ENCODE measurements at places on chromosomes 6 and 20.

DNA sequence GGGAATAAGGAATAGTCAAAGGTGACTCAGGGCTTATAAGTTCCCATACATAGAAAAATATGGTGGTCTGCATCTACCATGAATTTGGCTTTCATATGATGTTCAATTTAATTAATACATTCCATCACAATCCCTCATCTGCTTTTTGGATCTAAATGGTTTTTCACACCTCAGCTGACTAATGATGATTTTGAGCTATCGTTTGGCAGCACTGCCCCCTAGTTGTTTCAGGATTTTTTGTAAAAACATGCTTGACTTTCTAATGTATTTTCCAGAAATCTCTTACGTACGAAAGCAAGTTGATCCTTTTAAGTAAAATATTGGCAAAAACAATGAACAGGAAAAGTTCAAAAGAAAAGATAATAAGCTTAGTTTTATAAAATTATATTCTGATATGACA, 408.6 kb upstream of the ADGRB3 start:
- DNase-seq, result no peak
- no peak overlapping the region for H3K27ac ChIP-seq

DNA sequence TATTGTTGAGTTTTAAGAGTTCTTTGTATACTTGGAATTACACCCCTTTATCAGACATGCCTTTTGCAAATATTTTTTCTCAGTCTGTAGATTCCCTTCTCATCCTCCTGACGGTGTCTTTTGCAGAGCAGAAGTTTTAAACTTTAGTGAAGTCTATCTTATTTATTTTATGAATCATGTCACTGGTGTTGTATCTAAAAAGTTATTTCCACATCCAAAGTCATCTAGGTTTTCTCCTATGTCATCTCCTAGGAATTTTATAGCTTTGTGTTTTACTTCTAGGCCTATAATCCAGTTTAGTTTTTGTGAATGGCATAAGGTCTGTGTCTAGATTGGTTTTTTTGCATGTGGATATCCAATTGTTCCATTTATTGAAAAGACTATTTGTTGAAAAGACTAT, 271.3 kb downstream of the KIF16B start:
- H3K4me1 ChIP-seq, result no peaks in the 10 kb centered on the region
- H3K36me3 ChIP-seq, result no peaks in the 10 kb centered on the region
- no peak overlapping the region for H3K27ac ChIP-seq
- no peaks in the 10 kb centered on the region for H3K27me3 ChIP-seq

DNA sequence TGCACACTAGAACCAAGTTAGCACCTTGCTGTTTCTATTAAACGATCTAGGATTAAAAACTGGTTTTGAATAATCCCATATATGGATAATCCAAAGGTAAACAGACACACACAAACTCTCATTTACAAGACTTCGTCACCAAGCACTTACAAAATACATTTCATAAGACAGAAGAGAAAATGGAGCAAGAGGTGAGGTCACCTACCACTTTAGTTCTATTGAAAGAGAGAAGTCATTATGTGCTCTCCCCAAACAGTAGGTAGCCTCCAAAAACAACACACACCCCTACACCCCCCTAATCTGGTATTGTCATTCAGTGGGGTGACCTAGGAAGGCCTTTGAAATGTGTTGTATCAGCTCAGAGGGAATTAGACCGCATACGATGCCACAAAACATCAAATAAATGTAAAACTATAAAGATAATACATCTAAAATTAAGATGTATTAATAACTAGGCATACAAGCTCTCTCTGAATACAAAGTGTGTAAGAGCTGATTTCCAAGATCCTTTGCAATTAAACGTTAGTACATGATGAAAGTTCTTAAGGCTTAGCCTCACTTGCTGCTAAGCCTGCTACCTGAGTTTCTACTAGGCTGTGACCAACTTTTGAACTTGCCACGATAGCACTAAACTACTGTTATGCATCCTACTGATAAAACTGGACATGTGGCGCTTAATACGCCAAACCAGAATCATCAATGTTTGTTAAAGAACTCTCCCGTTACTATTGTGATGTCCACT, 1.6 kb downstream of the SRPK1 start:
- no peaks in the 10 kb centered on the region for H3K27me3 ChIP-seq
- H3K4me1 ChIP-seq, result peaks cover 9% of the 10 kb centered on the region
- no peak for DNase-seq
- peak overlapping the region; percentile 76 for H3K27ac ChIP-seq
- peaks cover 4% of the 10 kb centered on the region for H3K36me3 ChIP-seq
- peak overlapping the region; percentile 83 for H3K4me3 ChIP-seq

DNA sequence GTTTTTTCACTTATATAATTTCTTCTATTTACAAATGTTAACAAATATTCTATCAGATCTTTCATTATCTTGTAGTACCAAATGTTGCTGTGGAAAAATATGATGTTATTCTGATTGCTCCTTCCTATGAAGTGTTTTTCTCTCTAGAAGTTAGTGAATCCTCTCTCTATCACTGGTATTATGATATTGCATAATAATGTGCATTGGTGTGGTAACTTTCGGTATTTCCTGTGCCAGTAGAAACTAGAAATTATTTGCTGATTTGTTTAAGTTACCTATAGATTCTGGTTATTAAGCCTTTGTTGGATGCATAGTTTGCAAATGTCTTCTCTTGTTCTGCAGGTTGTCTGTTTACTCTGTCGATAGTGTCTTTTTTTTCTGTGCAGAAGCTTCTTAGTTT, 342.5 kb downstream of the CENPW start:
- no peak overlapping the region for H3K4me3 ChIP-seq
- H3K27ac ChIP-seq, result no peak overlapping the region
- H3K27me3 ChIP-seq, result no peaks in the 10 kb centered on the region
- DNase-seq, result no peak

- no peak overlapping the region for H3K4me3 ChIP-seq
- H3K27me3 ChIP-seq, result no peaks in the 10 kb centered on the region
- peaks cover 7% of the 10 kb centered on the region for H3K36me3 ChIP-seq
- H3K27ac ChIP-seq, result no peak overlapping the region
- H3K4me1 ChIP-seq, result no peaks in the 10 kb centered on the region
Measured at GRCh38 chr6:36929152-36929551, 25.4 kb upstream of the PI16 start.

DNA sequence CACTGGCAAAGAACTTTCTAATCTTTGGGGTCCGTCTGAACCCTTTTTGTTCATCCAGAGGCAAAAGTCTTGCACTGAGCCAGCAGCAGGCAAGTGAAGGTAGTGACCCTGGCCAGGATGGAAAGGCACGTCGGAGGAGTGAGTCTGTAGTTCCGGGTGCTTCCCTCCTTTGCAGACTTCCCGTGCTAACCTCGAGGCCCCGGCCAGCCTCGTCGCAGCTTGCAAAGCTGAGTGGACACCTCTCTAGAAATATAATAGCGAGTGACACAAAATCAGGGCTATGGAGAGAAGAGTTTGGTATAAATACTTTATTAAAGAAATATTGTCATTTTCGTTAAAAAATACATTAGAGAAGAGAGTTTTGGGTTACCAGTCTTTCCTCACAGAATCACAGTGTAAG, 9.9 kb downstream of the PSMG4 start:
- no peaks in the 10 kb centered on the region for H3K27me3 ChIP-seq
- DNase-seq, result no peak
- peaks cover 47% of the 10 kb centered on the region for H3K36me3 ChIP-seq
- H3K27ac ChIP-seq, result no peak overlapping the region
- H3K4me1 ChIP-seq, result no peaks in the 10 kb centered on the region
- H3K4me3 ChIP-seq, result no peak overlapping the region

DNA sequence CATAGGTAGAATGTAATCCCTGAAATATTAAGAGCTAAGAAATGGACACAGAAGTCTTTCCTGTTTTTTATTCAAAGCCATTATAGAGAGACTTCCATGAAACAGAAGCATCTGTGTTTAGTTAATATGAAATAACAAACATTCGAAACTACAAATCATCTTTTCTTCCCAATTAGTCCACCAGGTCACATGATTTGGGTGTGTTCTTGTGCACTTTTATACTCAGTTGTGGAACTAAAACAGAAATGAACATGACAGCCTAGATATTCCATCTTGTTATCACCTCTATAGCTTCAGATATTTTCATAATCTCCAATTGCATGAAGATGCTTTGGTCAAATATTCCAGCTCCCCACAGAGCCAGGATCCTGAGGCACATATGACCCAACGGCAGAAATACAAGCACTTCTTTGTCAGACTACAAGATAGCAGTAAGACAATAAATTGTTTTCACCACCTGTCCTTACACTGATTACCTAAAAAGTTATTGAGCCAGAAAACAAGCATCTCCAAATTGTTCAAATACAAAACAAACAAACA, 116.8 kb upstream of the BEND6 start:
- H3K4me1 ChIP-seq, result no peaks in the 10 kb centered on the region
- no peak overlapping the region for H3K27ac ChIP-seq
- no peak overlapping the region for H3K4me3 ChIP-seq
- H3K27me3 ChIP-seq, result peaks cover 3% of the 10 kb centered on the region

DNA sequence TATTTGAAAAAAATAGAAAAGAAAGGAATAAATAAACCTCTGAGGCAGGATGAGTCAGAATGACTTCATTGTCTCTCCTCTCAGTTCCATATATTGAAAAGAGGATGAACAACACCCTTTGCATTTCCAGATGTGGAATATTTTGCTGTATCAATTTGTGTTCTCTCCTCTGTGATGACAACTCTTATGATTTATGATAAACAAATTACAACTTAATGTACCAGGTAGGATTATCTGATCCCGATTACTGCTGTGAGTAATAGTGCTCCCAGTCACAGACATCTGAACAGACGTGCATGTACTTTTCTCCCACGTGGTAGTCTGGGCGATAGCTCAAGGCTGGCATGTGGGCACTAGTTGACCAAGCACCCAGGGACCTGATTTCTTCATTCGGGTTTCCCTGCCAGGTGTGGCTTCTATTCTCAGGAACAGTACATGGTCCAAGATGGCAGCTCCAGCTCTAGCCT, 142.1 kb upstream of the SULF2 start:
- H3K27ac ChIP-seq, result no peak overlapping the region
- H3K27me3 ChIP-seq, result no peaks in the 10 kb centered on the region
- no peaks in the 10 kb centered on the region for H3K4me1 ChIP-seq
- no peaks in the 10 kb centered on the region for H3K36me3 ChIP-seq

Data from effector memory CD4-positive, alpha-beta T cell (primary cell).